ENCODE measurements at places on chromosomes 7 and 10.

GRCh38 chr7:36823353-36823752, 99.1 kb upstream of the AOAH start:
- no peak for DNase-seq

DNA sequence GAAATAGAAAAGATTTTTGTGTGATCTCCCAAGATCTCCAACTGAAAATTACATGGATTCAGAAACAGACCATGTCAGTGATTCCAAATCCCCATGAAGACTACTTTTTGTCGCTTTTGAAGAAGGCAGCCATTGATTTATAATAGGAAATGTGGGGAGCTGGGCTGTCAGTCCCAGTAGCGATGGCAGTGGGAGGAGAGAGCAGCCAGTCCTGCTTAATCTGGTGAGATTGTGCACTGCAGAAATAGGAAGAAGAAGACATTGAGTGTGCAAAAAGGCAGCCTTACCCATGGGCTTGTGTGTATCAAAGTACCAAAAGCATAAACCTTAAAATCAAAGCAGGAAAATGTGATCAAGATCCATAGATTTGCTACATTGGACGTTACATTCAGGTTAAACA, 4.8 kb downstream of the ADRB1 start:
- DNase-seq = no peak

GRCh38 chr7:39894904-39895303, 55.2 kb upstream of the CDK13 start:
- DNase-seq = no peak

GRCh38 chr10:5871596-5871995, 18.1 kb downstream of the ANKRD16 start:
- DNase-seq = no peak

DNA sequence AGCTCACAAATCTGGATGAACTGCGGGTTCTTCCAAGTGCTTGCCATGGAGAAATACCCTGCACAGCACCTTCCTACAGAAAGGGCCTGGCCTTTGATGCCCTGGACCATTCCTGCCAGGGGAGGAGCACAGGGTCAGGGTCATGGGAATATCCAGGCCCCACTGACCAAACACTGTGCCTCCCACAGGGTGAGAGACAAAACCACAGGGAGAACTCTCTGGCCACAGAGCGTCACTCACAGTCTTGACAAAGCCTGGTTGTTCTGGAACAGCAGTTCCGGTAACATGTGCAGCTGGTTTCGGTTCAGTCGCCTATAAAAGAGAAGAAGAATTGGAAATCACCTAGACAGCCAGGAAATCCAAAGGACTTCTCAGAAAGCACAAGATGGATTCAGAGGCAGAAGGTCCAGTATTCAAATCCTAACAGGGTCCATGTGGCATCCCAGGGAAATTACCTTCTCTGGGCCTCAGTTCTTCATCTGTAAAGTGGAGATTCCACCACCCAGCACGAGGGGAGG, 28.1 kb downstream of the SLIT1 start:
- DNase-seq = no peak

- no peak for DNase-seq
Observed at GRCh38 chr10:95664543-95664942, 8.0 kb upstream of the ALDH18A1 start.

DNA sequence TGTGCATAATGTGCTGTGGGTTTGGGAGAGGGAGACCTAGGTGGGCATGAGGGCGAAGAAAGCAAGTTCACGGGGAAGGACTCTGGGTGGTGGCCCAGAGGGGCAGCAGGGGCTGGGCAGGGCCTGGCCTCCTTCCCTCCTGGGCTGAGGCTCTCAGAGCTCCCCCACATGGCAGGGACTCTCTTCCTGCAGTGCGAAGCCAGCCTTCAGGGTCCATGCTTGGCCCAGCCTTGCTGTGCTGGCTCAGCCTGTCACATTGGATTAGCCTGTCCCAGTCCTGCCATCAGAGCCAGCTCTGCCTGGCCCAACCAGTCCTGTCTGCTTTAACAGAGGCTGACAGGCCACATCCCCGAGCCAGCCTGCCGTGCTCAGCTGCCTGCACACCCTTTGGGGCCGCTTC, 20.4 kb upstream of the ZNF488 start:
- DNase-seq = no peak

DNA sequence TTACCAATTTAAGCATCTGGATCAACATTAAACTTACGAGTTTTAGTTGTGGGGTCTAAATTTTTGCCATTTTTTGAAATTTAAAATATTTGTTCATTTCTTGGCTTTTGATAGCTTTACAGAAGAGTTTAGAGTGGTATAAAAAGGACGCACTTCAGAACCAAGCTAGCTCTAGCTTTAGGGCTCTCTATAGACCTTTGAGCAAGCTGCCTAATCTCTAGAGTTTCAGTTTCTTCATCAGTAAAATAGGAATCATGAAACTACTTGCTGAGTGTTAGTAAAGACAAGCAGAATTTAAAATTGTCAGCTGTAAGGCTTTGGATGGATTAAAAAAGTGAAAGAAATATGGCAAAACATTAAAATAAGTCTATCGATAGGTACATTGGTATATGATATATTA, 266.5 kb downstream of the IPMK start:
- DNase-seq = no peak

DNA sequence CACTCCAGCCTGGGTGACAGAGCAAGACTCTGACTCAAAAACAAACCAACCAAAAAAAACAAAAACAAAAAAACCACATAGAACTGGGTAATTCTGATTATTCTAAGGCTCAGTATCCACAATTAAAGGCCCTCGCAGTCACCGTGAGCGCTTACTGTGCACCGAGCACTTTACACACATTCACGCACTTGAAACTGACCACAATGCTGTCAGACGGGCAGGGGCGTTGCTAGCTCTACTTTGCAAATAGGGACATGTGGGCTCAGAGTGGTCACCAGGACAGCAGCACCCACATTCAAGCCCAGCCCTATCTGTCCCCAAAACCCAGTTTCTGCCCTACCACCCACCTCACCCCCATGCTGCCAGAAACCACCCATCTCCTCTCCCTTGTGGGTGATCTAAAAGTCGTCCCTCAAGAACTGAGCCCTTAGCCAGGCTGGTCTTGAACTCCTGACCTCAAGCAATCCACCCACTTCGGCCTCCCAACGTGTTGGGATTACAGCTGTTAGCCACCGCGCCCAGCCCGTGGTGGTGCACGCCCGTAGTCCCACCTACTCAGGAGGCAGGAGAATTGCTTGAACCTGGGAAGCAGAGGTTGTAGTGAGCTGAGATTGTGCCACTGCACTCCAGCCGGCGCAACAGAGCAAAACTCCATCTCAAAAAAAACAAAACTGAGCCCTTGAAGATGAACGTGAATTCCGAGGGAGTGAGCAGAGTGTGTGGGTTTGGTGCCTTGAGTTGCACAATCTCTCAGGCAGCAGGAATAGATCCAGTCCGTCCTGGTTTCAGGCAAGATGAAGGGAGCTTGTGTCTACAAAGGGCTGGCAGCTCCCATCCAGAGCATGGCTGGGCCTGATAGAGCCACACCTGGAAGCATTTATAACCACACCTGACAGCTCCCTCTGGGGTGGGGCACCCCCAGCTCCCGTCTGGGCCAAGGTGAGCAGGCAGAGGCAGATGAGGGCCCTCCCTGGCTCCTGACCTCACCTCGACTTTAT, 5.4 kb upstream of the HSPB1 start:
- DNase-seq = no peak

GRCh38 chr7:55413442-55413841, 48.3 kb downstream of the LANCL2 start:
- DNase-seq = no peak

DNA sequence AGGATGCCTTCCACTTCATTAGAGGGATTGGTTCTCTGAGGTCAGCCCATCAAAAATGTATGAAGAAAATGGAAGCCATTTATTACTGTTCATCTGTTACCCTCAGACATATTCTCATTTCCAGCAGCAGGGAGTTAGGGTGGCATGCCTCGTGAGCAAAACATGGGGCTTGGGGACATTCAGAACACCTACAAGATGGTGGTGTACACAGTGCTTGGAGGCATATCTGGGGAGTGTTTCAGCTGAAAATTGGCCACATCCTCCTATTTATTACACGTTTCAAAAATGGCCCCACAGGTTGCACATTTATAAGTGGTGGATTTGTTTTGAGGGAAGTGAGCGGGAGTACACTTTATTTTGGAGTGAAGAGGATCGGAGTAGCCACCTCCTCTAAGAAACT, 93.4 kb downstream of the SPAG6 start:
- no peak for DNase-seq

- DNase-seq = no peak
Observed at GRCh38 chr10:107790271-107790670, 625.8 kb upstream of the SORCS1 start.

DNA sequence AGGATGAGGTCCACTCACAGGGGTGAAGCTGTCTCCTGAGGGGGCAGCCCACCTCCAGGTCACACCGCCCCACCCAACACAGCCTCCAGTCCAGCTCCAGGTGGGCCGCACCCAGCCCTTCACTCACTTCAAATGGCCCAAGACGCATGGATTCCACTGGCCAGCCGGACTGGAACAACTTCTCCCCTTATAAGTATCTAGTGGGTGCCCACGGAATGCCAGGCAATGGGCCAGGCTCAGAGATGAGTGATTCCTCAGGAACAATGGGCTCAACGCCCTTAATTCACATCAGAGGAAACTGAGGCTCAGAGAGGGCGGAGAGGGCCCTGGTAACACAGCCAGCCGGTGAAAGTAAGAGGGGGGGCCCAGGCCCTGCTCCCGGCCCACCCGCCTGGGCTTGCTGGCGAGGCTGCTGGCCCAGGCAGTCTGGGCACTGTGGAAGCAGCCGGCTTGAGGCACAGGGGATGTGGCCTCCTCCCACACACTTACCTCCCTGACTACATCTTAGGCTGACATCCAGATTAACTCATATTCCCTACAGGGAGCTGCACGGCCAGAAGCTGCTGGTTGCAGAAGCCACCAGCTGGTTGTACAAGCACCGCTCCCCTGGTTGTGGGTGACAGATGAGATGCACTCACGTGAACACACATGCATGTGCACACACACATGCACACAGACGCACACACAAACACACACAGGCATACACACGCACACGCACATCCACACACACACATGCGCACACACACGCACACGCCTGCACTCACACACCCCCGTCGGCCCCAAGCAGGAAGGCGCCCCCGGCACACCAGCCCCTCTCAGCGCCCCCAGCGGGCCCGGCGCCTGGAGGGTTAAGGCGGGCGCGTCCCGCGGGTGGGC, 1.0 kb upstream of the FAM20C start:
- no peak for DNase-seq

Data from WTC11 (cell line).